ENCODE measurements at places on chromosomes 5 and 9.

- DNase-seq, result no peak
Measured at GRCh38 chr9:124514125-124514524, 6.9 kb upstream of the NR5A1 start.

GRCh38 chr5:121053055-121053985, 589.2 kb downstream of the PRR16 start:
- DNase-seq, result no peak

- no peak for DNase-seq
Measured at GRCh38 chr5:113231653-113232000, 203.2 kb downstream of the TSSK1B start.

DNA sequence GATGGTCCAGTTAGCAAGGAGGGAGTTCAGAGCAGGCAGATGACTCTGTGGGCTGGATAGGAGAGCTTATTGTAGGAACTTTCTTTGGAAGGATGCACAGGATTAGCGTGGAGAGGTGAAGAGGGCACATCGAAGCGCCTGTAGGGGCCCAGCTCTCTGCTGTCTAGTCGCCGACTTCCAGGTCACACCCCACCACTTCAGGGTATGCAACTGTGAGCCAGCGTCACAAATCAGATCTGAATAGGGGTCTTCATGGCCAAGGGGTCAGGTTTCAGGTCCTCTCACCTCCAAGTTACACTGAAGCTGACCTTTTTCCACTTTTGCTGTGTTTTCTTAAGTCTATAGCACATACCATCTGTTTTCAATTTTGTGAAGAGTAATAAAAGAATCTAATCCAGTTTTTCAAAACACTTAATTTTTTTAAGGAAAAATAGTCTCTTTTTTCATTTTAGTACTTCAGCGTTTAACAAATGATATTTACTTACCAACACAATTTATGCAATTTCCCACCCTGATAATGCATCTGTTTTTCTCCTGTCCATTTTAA, 364.2 kb upstream of the CLINT1 start:
- DNase-seq, result no peak

GRCh38 chr5:132480893-132481595, 9.5 kb downstream of the IRF1 start:
- DNase-seq, result no peak
